ENCODE measurements at places on chromosomes 6 and 20.

DNA sequence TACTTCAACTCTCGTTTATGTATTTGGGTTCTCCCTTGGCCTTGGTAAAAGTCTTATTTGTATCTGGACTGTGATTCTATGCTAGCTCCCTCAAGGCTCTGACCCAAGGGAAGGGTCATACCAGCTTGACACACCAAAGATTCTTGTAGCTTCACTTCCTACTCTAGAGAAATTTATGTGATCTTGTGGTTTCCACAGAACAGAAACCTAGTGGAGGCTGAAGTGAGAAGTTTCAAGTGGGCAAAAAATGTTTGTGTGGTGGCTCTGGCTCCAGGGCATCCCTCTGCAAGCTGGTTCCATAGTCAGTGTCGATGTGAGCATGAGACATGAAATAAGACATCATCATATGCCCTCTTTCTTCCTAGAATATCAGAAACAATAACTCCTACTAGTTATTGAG is 48.1 kb upstream of the TNFRSF21 start:
- no peak for DNase-seq

DNA sequence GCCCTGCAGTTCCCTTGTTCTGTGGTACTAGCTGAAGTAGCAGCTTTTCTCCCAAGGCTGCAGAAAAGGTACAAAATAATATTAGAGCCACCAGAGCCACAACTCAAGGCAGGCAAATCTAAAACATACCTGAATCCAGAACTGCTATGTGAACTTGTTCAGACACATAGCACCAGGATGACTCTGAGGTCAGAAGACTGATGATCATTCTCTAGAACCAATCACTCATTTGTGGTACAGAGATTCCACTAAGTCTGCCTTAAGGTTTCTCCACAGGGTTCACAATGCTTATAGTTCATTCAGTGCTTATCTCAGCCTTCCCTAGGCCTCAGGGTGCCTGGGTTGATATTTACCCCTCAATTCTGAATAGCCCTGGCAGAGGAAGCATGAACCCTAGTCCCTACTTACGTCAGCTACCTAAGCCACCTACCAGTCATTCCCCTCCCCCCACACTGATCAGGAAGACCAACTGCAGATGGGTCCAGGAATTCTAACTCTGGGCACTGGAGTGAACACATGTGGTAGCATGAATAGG is 140.9 kb upstream of the MOCS1 start:
- DNase-seq, result no peak

DNA sequence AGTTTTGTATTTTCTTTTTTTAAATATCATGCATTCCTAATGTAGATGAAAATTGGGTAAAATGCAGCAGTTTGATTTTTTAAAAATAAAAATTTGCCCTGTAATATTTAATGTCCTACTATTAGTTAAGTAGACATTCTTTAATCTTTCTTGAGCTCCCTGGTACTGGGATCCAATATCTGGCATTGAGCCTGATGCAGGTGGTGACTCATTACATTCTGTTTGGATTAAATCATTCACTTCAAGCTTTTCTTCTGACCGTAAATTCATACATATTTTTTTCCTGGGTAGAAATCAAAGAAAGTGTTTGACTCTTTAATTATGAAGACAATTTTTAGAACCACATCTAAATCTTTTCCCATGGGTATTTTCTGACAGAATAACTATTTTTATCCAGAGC is 768.8 kb upstream of the SLC35B3 start:
- no peak for DNase-seq

DNA sequence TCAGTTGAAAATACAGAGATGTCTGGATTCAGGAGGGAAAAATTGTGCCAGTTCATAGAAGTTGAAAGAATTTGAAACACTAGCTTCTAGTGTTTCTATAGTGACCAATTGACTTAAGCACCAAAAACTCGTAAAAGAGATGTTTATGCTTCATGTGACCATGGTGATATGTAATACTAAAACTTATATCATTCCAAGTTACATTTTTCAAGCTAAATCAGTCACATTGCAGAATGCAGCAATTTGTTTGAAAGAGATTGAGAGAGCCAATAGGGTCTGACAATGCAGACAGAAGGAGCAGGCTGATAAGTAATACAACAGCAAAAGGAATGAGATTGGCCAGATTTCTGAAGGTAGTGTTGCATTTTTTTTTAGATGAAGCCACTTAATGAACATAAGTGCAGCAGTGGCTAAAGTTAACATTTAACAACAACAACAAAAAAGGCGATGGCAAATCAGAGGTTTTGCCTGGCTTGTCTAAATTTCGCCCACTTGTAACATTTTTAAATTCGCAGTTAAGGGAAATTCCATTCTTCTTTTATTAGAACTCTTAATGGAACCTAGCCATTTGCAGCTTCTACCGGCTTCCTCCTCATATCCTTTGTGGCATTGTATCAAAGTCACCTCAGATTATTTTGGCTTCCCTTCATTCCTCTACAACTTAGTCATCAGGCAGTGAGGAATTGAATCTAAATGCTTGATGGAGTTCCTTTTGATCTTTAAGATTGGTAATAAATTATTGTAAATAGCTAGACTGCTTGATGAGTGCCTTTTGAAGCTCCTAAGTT is 484.0 kb upstream of the SOX4 start:
- DNase-seq, result no peak

DNA sequence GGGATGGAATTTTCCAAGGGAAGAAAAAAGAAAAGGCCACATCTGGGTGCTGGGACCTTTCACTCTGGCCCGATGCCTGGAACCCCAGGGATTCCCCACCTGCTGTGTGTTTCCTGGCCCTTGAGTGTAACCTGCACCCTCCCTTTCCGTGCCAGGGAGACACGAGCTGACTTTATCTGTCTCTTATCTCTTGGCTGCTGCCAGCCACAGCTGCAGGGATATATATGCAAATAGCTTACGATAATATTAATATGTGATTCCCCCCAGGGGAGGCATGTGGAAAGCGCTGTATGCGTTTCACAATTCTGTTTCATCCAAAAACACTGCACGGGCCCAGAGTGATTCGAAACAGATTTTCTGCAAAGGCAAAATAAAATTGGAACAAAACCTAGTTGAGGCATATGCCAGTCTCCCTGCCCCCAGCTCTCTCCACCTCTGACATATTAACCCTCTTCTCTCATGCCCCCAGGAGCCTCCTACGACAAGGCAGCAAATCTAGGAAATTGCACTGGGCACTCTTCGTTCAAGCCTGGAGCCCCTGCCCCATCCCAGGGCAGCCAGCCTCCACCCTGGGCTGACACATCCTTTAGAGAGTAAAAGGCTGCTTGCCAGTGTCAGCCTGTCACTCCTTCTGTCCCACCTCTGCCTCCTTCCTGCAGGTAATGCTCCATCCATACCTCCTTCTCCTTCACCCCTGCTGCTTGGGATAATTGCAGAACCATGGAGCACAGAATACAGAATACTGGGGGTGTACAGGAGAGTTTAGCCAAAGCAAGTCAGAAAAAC is 1.3 kb downstream of the RIPOR3 start:
- no peak for DNase-seq

- DNase-seq, result peak; percentile 11
Observed at GRCh38 chr6:30915591-30915946, 1.5 kb downstream of the VARS2 start.

DNA sequence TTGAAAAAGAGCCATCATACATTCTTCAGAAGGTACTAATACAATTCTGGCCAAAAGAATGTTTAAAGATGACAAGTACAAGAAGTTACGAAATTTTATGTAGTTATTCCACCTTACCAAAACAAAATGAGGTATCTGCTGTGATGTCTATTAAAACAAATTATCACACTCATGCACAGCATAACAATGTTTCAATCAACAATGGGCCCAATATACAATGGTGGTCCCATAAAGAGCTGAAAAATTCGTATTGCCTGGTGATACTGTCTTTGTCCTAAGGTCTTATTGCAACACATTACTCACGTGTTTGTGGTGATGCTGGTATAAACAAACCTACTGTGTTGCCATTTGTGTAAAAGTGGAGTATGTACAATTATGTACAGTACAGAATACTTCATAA is 3.6 kb upstream of the NUP153 start:
- DNase-seq, result no peak

- no peak for DNase-seq
Observed at GRCh38 chr6:161244725-161245124, 29.1 kb downstream of the AGPAT4 start.

GRCh38 chr6:96899019-96899418 is 1.3 kb upstream of the NDUFAF4 start:
- no peak for DNase-seq

- no peak for DNase-seq
Observed at GRCh38 chr20:64219202-64219601, 36.3 kb upstream of the PCMTD2 start.

- no peak for DNase-seq
Observed at GRCh38 chr20:17809362-17810061, 109.7 kb downstream of the BANF2 start.

- DNase-seq, result no peak
Observed at GRCh38 chr6:17305219-17306001, 24.2 kb downstream of the RBM24 start.

DNA sequence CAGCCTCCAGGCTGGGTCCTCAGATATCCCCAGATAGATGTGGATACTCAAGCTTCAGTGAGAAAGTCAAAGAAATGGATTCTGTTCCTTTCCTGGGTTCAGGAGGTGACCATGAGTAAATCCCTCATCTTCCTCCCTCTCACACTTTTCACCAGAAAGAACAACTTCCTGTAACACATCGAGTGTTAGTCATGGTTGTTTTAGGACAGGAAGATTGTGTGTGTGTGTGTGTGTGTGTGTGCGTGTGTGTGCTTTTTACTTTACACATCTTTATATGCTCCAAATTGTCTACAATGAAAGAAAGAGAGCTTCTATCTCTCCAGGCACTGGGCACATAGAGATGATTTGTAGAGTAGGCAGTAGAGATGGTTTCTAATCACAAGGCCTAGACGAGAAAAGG is 139.9 kb downstream of the TBXT start:
- no peak for DNase-seq

GRCh38 chr6:150410399-150410798 is 41.6 kb downstream of the IYD start:
- no peak for DNase-seq

DNA sequence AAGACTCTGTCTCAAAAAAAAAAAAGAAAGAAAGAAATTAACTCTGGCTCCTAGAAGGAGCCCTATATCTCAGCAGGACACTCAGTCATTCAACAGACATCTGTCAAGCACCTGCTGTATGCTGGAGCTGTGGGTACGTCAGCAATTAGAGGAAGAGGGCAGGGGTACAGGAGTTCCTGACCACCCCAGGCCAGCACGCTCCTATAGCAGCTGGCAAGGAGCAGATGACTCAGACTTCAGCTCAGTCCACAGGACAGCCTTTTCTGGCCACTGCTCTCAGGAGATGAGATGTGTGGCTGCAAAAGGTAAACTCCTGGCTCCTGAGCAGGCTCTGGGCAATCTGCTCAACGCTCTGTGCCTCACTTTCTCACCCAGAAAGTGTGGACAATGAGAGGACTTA is 1.7 kb upstream of the RTEL1 start:
- DNase-seq, result no peak

DNA sequence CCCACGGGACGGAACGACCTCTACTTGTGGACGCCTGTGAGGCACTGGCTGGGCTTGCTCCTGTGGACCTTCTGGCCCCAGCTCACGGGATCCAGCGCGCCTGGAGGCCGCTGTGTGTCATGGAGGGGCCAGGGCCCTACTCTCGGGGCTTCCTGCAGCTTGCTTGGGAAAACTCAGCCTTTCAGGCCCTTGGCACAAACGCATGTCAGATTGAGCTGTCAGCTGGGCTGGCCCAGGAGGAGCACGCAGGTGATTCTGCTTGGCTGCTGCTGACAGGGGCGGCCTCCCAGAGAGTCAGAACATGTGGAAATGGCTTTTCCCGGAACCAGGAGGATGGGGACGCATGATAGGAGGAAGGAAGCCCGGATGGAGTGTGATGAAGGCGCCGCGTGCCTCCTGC is 39.7 kb downstream of the TMEM181 start:
- DNase-seq, result no peak

GRCh38 chr6:138285800-138286199 is 67.5 kb upstream of the PBOV1 start:
- DNase-seq, result no peak

DNA sequence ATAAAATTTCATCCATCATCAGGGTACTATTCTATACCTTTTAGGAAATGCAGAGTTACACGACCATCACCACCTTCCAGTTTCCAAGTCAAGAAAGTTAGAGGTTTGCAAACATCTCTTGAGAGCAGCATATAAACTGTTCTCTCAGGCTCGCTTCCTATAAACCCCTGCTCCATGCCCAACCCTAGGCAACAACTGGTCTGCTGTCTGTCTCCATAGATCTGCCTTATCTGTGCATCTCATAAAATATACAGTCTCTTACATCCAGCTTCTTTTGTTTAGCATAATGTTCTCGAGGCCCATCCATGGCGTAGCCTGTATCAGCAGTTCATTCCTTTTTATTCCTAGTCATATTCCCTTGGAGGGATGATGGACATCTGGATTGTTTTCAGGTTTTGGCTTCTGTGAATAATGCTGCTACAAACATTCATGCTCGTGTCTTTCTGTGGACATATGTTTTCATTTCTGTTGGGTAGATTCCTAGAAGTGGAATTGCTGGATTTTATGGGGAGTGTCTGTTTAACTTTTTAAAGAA is 6.1 kb downstream of the PTPRT start:
- no peak for DNase-seq

DNA sequence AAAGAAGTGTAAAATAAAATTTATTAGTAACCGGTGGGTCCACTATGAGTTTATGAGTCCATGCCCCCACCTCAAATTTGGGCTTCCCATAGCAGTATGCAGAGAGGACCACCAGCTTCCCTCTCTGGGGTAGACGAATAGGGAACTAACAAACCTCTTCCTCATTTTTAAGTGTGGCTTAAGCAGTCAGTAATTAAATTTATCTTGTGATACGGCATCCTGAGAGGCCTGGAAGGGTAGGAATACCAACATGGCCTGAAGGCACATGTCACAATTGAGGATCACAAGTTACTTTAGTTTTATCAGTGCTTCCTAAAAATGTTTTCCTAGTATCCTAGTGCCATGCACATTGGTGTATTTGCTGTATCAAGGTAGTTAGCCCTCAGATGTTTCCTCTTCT is 239.9 kb downstream of the HIVEP2 start:
- DNase-seq, result no peak

DNA sequence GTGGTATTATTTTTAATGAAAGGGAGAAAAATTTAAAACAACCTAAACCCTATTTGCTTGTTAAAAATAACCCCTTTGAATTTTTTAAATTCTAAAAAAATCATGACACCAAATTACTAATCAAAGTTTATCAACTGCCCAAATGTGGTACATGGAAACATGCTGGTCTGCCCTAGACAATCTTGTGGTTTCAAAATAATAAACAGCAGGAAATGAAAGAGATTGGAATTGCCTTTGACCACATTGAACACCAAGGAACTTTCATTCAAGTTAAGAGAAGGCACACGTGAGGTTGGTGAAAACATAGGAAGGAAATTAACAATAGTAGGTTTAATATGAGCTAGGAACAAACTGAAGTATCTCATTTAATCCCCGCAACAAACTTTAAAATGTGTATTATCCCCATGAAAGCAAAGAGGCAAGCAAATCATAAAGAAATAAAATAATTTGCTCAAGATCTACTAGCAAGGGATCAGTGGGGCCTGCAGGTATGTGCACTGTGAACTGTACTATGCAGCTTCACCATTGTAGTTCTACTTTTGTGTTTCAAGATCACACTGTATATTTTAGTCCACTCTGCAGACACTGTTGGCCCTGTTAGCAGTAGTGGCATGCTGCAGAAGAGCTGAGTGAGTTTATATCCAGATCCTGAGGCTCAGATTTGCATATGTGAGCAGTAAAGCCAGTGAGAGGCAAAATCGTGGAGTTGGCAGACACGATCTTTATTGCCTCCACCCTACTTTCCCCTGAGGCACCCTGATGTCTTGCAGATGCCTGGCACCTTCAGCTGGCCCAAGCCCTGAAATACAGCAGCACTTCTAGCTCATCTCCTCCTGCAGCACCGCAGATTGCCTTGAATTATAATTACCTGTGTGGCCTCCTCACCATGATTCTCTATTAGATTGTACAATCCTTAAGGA is 157.8 kb upstream of the TENT5A start:
- no peak for DNase-seq

Measured in activated CD4-positive, alpha-beta T cell treated with anti-CD3 and anti-CD28 coated beads for 4 hours (primary cell).